ENCODE measurements at places on chromosomes 2 and 18.
A peak's percentile ranks its signal among the peaks of the same experiment; 100 is the strongest.

- no peak for DNase-seq
Measured at GRCh38 chr2:54456362-54456611, 160 bp downstream of the SPTBN1 start.

DNA sequence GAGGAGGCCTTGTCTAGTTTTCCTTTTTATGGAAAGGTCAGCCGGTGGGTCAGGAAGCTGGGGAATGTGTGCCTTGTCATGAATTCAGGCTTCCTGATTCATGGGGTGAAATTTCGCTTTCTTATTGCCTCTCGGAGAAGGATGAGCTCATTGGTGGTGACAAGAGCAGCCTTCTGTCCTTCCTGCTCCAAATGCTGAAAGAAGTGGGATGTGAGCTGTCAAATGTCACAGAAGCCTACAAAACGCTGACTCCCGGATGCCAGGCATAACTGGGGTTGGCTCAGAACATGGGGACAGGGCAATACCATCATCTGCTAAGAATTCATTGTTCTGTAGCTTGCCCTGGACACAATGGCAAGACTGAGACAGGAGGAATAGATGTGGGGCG is 55.8 kb upstream of the FAM136A start:
- no peak for DNase-seq

DNA sequence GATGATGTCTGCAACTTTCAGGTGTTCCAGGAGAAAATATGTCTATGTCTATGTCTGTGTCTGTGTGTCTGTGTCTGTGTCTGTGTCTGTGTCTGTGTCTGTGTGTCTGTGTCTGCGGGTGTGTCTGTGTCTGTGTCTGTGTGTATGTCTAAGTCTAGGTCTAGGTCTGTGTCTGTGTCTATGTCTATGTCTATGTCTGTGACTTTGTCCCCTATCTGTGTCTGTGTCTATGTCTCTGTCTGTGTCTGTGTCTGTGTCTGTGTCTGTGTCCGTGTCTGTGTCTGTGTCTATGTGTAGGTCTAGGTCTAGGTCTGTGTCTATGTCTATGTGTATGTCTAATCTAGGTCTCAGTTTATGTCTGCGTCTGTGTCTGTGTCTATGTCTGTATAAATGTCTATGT is 10.5 kb downstream of the IL1R2 start:
- DNase-seq = no peak

DNA sequence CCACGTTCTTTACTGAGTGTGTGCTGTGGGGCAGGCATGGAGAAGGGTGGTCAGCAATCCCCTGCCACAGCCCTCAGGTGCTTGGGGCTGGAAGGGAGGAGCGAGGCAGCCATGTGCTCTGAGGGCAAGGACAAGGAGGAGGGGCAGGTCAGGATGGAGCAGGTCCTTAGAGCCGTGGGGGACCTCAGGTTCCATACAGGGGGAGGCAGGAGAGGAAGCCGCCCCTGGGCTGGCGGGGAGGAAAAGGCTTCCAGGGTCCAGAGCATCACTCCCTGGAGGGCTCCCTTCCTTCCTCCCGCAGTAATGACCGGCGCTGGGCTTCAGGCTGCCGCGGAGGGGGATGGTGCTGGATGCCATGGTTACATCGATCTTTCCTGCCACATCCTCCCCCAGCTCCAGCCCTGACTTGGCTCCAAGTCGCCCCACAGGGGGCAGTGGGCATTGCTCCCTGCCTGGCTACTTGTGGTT is 6.6 kb downstream of the GAREM2 start:
- DNase-seq = no peak

DNA sequence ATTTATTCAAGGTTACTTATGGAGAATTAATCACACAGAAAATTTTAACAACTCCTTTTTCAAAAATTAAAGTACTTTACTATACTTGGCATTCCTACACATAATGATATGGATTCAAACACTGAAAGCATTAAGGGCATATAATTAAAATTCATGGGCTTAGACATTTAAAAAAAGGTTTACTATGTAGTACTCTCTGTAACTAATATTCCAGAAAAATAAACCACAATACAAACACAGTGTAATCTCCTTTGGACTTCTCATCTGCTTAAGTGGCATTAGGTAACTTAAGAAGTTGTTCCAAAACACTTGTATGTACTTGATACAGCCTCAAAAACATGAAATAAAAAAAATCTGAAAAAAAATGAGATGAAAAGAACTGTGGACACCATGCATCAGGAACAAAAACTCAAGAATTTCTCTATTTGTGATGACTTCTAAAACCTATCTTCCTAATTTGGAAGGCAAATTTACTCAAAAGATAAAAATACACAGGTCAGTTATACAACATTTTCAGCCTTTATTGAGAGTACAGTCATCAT is 21.0 kb downstream of the C1D start:
- no peak for DNase-seq

- DNase-seq = no peak
Measured at GRCh38 chr2:226408141-226408540, 391.5 kb downstream of the IRS1 start.

DNA sequence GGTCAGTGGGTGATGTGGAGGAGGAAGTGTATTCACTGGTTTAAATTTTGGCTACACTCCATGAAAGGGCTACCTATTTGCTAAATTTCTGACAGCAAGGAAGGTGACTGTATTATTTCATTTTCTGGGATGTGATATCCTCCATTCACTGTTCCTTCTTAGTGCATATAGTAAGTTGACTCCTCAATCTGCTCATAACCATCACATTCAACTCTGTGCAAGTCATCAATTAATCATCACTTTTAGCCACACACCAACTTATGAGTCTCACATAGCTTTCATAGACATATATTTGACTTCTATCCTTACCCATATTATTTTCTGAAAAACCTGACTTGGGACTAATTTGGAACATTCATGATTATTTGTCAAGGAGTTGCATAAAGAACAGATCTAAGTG is 16.9 kb downstream of the KLHL41 start:
- DNase-seq = no peak

GRCh38 chr2:185417111-185417510 is 321.5 kb upstream of the FSIP2 start:
- no peak for DNase-seq

- DNase-seq = no peak
Measured at GRCh38 chr2:101958061-101958460, 33.7 kb upstream of the IL1R2 start.

DNA sequence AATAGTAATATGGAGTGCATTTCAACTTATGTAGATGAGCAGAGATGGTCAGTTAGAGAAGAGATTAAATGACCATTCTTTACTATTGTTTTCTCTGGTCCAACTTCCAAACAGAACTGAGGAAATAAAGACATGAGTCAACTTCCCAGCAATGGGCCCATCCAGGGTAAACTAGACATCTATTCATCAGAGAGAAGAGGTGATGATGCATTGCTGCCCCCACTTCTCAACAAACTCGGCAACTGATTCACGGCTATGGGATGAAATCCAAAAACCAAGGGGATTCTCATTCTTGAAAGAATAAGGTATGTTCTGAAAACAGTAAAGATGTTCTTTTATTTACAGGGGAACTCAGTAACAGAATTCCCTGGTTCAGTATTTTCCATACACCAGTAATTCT is 190.7 kb downstream of the RDH14 start:
- DNase-seq = no peak

- no peak for DNase-seq
Measured at GRCh38 chr2:9807056-9807455, 36.2 kb upstream of the TAF1B start.

DNA sequence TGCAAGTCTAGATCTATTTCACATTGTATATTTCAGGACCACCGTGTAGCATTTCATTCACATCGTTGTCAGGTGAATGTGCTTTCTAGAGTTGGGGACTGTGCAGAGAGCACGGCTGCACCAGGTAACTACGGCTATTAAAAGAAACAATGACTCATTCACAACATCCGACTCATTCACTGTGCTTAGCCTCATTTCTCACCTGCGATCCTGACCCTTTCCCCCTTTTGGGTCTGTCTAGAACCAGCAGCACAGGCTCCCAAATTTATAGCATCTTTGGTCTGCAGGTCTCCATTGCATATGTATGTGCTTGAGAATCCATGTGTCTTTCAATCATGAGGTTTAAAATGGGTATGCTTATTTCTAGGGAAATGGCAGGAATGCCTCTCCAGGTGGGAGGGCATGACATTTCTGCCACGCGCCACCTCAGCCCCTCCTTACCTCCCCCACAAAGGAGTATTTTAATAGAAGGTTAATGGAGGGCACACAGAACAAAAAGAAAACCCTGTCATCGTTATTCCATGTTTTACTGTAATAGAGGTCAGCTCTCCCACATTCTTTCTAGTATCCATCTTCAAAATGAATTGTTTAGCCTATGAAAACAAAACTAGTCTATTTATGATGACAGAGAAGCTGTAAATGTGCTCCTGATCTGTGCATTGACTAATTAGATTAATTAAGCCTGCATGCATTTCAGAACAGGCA is 246.7 kb upstream of the EPHA4 start:
- no peak for DNase-seq

- no peak for DNase-seq
Measured at GRCh38 chr2:36701918-36702317, 5.4 kb downstream of the VIT start.

DNA sequence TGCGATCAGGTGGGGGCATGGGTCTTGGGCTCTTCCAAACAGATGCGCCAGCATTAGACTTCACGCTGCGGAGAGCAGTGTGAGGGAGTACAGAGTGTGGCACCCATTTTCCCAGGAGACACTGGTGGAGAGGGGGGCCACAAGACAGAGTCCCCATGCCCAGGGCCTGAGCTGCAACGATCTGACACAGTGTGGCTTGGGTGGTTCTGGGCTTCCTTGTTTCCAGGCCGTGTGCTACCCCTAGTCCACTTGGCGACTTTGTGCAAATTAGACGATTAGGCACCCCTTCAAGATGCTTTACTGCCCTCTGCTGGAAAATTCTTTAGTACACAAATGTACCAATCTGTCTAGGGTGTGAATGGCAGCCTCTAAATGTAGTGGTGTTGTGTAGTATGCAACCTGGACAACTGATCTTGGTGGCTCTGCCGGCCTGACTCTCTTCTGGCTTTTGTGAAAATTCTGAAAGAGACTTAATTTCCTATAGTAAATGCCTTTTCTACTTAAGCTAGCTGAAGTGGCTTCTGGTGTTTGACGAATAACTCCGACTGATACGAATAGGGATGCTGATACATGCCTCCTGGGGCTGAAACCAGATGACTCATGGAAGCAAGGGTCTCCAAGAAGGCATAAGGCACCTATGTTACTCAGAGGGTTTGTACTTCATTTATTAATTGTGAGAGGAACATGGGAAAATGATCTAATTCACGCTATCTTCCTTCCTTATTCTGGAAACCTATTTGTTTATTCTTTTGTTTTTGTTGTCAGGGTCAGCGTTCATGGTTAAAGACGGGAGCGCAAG is 92.3 kb upstream of the SMAD2 start:
- no peak for DNase-seq

DNA sequence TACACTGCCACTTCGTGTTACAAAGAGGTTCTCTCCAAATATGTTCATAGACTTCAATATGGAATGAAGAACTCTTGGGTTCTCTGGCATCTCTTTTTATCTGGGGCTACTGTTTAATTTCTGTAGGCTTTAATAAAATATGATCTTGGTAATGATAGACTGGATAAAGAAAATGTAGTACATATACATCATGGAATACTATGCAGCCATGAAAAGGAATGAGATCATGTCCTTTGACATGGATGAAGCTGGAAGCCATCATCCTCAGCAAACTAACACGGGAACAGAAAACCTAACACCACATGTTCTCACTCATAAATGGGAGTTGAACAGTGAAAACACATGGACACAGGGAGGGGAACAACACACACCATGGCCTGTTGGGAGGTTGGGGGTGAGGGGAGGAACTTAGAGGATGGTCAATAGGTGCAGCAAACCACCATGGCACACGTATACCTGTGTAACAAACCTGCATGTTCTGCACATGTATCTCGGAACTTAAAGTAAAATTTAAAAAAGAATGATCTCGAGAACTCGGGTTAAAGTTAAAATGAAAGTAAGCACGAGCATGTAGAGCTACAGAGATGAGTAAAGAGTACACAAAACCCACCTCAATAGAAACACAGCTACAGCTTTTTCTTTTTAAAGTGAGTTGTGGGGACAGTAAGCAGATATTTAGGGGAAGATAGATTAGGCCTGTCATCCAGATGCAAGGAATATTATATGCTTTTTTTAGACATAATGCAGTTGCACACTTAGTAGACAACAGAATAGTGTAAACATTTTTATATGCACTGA is 102.3 kb downstream of the SGPP2 start:
- DNase-seq = no peak

DNA sequence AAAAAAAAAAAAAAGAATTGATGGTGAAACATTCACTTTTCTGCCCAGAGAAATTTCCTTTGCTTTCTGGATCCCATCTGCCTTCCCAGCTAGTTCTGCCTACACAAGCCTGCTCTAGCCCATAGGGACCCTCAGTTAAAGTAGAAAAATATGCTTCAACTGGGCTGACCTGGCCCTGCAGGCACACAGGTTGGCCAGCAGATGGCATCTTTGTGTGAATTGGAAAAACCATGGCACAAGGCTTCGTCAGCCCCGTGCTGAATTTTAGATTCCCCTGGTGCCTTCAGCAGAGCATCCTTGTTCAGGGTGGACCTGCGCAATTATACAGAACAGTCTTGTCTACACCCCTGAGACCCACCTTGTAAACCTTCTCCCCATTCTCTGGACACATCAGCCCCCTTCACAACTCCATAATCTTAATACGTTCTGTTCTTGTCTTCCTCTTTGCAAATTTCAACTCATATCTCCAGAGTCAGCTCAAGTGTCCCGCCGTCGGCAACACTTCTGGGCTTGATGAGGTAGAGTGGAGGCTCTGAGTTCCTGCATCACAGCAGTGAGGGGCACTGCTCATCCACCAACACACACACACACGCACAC is 114.5 kb downstream of the INSIG2 start:
- DNase-seq = peak; percentile 35

- DNase-seq = peak; percentile 10
Measured at GRCh38 chr18:23453680-23454058, 582 bp downstream of the RIOK3 start.

- DNase-seq = no peak
Measured at GRCh38 chr2:46329803-46330775, 32.9 kb downstream of the EPAS1 start.

- DNase-seq = no peak
Measured at GRCh38 chr2:58609326-58609725, 368.2 kb upstream of the FANCL start.

DNA sequence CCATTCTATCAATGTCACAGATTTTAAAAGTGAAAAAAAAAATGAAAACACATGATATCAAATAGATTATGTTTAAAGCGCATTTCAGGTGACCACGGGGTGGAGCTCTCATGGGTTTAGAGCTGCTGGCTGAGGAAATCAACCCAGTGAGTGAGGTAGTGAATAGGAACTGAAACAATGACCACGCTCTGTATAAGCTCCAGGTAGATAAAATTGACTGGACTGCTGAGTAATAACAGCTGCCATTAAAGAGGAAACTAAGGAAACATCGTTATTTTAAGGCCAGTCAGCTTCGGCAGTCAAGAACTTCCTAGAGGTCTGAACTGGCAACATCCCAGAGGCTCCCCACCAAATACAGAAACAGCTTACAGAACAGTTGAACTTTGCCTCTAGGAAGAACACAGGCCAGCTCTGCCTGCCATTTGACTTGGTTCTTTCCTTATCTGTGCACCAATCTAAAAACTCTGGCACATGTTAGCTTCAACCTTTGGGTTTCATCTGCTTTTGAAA is 185.9 kb downstream of the PDE1A start:
- no peak for DNase-seq

All from T-helper 1 cell (primary cell).